Muscle of leg (tissue), 16 donors: ENCODE measurements at places on chromosomes 3 and 15. TPM values are rescaled to one million over a fixed set of nuclear protein-coding genes. Genes with fewer than 3 reads are reported as not detected.

Gene MNS1
- total RNA-seq: 5.1 TPM

Gene MAP2K1
- total RNA-seq: 50.4 TPM

Gene CRELD1
- total RNA-seq: 42.4 TPM

Gene SOX14
- total RNA-seq: not detected

Gene ATP8B4
- total RNA-seq: 4.9 TPM

Gene NANOGP8
- total RNA-seq: 0.27 TPM

Gene GOLGA8H
- total RNA-seq: 0.49 TPM

Gene SLC28A2
- not detected for total RNA-seq

Gene TIMP4
- 2.8 TPM for total RNA-seq

Gene GABRB3
- total RNA-seq: 2.3 TPM

Gene TNFSF10
- total RNA-seq: 11.3 TPM

Gene SLC12A1
- total RNA-seq: not detected

Gene P2RY14
- 1.5 TPM for total RNA-seq

Gene SLC12A8
- total RNA-seq: 1.5 TPM

Gene DGKG
- 1.8 TPM for total RNA-seq

Gene CSPG4
- total RNA-seq: 76.7 TPM

Gene ACVR2B
- total RNA-seq: 17.6 TPM

Gene CACNA2D3
- 1.4 TPM for total RNA-seq

Gene CLDN1
- 2.1 TPM for total RNA-seq

Gene COL6A5
- 0.09 TPM for total RNA-seq

Gene UCN2
- not detected for total RNA-seq

Gene SCAANT1
- total RNA-seq: not detected

Gene EDEM1
- total RNA-seq: 6.6 TPM

Gene ITIH1
- total RNA-seq: 0.22 TPM

Gene CRABP1
- total RNA-seq: 69.1 TPM

Gene SH3BP5
- 23.7 TPM for total RNA-seq

Gene CCDC39
- not detected for total RNA-seq

Gene B3GALNT1
- 20.4 TPM for total RNA-seq

Gene GRIP2
- 14.9 TPM for total RNA-seq

Gene STIMATE
- 6.0 TPM for total RNA-seq

Gene ZNF770
- 22.3 TPM for total RNA-seq

Gene TGM4
- not detected for total RNA-seq

Gene C3orf49
- not detected for total RNA-seq
